Activated T-cell treated with anti-CD3 and anti-CD28 coated beads, Interleukin-2, amount 50 U/mL, for 1 hour (primary cell): ENCODE measurements at places on chromosomes 13 and 19.

DNA sequence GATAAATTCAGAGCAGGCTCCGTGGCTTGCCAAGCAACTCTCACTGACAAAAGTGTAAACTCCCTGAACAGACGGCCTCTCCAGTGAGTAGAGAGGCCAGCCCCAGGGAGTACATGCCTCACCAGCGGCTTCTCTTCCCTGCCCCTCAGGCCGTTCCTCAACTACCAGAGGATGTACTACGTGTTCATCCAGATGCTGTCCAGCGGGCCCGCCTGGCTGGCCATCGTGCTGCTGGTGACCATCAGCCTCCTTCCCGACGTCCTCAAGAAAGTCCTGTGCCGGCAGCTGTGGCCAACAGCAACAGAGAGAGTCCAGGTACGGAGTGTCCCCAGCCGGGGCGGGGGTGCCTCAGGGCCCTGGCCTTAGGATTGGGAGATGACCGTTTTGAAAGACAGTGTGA is 93.4 kb upstream of the MCF2L start:
- peak; percentile 18 for DNase-seq

- no peak for DNase-seq
These were observed 130.7 kb downstream of the STK24 start for GRCh38 chr13:98446234-98446621.

- DNase-seq, result no peak
These were observed 309.6 kb upstream of the TMTC4 start for GRCh38 chr13:100984085-100984705.

DNA sequence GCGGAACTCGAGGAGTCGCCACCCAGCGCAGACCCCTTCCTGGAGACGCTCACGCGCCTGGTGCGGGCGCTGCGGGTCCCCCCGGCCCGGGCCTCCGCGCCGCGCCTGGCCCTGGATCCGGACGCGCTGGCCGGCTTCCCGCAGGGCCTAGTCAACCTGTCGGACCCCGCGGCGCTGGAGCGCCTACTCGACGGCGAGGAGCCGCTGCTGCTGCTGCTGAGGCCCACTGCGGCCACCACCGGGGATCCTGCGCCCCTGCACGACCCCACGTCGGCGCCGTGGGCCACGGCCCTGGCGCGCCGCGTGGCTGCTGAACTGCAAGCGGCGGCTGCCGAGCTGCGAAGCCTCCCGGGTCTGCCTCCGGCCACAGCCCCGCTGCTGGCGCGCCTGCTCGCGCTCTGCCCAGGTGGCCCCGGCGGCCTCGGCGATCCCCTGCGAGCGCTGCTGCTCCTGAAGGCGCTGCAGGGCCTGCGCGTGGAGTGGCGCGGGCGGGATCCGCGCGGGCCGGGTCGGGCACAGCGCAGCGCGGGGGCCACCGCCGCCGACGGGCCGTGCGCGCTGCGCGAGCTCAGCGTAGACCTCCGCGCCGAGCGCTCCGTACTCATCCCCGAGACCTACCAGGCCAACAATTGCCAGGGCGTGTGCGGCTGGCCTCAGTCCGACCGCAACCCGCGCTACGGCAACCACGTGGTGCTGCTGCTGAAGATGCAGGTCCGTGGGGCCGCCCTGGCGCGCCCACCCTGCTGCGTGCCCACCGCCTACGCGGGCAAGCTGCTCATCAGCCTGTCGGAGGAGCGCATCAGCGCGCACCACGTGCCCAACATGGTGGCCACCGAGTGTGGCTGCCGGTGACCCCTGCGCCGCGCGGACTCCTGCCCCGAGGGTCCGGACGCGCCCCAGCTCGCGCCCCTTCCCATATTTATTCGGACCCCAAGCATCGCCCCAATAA is 2.3 kb downstream of the AMH start:
- peak; percentile 51 for DNase-seq

DNA sequence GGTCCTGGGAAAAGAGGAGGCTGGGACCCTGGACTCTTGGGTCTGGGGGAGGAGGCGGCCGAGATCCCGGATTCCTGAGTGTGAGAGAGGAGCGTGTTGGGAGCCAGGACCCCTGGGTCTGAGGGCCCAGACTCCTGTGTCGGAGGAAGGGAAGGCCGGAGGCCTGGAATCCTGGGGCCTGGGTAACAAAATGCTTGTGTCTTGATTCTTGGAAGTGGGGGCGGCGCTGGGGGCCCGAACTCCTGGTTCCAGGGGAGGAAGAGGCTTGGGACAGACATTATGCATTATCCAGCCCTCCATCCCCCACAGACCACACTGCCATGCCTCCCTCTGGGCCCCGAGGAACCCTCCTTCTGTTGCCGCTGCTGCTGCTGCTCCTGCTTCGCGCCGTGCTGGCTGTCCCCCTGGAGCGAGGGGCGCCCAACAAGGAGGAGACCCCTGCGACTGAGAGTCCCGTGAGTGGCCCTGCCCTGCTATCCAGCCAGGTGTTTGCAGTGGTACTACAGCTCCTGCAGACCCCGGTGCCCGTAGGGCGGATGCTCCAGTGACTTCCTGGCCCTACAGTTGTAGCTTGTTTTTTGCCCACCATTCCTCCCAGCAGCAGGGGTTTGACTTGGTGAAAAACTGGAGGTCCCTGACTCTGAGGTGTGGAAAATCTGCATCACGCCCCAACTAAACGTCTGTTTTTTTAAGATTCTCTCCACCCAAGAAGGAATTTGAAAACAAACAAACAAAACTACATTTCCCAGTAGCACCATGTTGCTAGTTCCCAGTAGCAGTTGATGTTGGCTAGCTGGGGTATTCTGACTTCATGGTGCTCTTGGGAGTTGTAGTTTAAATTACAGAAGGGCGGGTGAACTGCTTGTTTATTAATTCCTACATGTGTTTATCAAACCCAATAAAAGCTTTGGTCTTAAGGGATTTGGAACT is 630 bp downstream of the NUCB1 start:
- DNase-seq, result peak; percentile 44

- no peak for DNase-seq
These were observed 44.5 kb downstream of the ACTN4 start for GRCh38 chr19:38691938-38692457.

DNA sequence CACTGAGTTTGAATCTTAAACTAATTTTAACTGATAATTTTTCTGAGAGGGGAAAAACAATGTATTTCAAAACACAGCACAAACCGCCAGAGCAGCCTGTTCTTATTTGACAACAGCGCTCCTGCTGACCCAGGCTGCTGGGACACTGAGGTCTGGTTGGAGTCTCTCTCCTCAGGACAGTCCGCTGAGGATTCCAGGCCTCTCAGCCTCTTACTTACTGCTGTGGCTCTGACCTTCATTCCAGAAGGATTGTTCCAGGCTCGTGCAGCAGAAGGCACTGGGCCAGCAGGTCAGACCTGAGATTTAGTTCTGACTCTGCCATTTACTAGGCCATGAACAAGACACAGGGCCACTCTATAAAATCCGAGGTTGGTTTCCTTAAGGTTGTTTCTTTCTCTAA is 393.6 kb downstream of the TDRD3 start:
- no peak for DNase-seq

- DNase-seq, result no peak
These were observed 128.7 kb downstream of the UQCRFS1 start for GRCh38 chr19:29084266-29084665.

DNA sequence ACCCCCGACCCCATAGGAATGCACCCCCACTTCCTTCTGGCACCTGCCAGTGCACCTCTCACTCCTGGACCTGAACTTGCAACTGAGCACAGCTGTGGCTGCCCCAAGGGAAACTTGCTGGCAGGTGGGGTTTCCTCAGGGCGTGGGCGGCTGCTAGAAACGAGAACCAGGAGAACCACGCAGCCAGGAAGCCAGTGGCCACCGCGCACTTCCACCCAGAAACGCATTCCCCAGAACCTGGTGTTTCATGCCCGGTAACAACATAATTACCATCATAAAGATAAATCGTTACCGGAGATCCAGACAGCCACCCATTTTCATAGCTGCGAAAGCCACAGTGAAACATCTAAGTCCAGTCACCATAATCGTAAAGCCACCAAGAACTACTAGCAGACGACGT is 75.2 kb upstream of the C13orf46 start:
- DNase-seq, result peak; percentile 61

GRCh38 chr13:34352958-34353357 is 535.0 kb downstream of the RFC3 start:
- DNase-seq, result no peak

GRCh38 chr13:77919921-77920294 is 1.3 kb upstream of the EDNRB start:
- DNase-seq, result no peak

GRCh38 chr19:40413291-40413845 is at the start of gene PRX:
Gene PRX, minus strand, starts transcription at chr19:40413378. Its CDS starts 5,446 bp downstream, at chr19:40407932.
- DNase-seq, result no peak

DNA sequence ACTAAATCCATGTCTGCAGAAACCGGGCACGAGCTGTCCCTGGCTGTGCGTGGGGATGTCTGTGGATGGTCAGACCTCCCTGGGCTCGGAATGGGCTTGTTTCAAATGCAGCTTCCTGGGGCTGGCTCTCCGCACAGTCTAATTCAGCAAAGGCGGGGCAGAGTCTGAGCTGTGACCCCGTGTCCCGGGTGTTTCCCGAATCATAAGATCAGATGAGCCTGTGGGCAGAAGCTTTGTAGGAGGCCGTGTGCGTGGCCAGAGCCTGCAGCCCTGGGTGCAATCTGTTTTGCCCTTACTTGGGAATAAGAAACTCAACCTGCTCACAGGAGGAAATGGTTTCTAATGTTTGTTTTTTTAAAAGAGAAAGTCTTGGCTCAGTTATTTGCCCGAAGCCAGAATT is 13.9 kb upstream of the GNA11 start:
- DNase-seq, result no peak

- no peak for DNase-seq
These were observed 1325.0 kb downstream of the UQCRFS1 start for GRCh38 chr19:27887946-27888345.

DNA sequence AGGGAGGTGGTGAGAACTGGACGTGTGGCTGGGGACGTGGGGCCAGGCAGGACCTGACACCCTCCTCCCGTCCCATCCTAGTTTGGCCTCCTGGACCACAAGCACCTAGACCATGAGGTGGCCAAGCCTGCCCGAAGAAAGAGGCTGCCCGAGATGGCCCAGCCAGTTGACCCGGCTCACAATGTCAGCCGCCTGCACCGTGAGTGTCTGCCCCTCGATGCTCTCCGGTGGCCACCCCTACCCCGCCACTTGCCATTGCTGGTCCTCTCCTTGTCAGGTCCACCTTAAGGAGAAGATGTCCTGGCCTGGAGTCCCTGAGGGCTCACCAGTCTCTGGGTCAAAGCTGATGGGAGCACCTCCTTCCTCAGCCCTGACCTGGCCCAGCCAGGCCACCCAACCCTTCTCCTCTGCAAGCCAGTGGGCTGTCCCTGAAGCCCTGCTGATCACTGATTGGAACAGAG is 2.2 kb downstream of the ANGPTL4 start:
- DNase-seq, result no peak

DNA sequence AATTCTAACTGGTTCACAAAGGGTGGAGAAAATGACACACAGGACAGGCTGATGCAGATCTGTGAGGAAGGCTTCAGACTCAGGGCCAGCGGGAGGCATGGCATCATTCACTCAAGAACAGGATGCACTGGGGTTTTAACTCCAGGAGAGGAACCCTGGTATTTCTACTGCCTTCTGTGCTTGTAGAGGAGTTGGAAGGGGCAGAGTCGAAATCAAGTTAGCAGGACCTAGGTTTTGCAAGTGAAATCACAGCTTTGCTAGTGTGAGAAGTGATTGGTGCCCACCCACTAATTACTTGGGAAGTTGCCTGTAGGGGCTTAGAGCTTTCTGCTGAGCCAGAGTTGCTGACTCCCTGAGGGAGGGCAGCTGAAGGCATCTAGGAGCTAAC is 92.7 kb downstream of the AKAP11 start:
- no peak for DNase-seq

GRCh38 chr13:24618011-24618955 is 61.9 kb upstream of the ATP12A start:
- peak; percentile 54 for DNase-seq

- no peak for DNase-seq
These were observed 27.2 kb upstream of the CALM3 start for GRCh38 chr19:46573679-46574498.

- DNase-seq, result no peak
These were observed 19.5 kb downstream of the PRKD2 start for GRCh38 chr19:46697204-46697960.

DNA sequence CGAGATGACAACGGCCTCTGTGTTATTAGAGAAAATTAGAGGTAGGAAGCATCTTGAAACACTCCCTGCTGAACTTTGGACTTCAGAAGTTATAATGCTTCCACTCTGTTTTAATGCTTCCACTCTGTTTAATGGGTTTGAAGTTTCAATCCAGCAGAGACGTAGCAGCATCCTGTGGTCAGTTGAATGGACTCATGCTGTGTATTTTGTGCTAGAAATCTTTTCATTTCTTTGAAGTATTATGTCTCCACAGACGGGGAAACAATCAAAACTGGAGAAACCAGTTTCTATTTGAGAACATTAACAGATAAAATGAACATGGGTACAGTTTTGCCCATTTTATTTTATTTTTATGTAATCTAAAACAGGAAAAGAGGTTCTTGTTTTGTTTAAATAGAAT is 1736.2 kb downstream of the SLITRK5 start:
- no peak for DNase-seq

DNA sequence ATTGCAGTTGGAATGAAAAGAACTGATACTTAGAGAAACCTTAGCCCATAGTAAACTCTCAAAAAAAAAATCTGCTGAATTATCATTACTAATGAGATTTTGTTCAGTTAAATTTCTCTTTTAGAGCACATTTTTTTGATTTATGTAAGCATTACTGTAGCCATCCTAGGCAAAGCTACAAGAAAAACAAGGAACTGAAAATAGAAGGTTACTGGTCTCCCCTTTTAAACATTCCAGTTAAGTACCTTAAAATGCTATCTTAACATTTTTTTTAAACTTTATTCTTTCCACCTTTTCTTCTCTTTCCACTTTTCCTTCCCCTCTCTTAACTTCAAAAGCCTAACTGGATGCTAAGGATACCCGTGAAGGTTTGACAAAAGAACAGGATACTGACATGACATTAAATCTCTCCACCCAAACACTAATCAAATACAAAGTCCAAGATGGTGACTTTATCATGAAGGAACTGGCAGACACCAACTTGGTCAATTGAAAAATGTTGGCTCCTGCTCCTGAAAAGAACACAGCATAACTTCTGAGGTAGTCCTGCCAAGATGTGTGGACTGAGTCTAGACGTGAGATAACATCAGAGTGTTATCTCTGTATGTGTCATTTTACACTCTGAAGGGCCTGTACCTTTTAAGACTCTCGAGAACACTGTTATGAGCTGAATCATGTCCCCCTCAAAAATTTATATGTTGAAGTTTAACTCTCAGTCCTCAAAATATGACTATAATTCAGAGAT is 29.5 kb upstream of the SACS start:
- no peak for DNase-seq

DNA sequence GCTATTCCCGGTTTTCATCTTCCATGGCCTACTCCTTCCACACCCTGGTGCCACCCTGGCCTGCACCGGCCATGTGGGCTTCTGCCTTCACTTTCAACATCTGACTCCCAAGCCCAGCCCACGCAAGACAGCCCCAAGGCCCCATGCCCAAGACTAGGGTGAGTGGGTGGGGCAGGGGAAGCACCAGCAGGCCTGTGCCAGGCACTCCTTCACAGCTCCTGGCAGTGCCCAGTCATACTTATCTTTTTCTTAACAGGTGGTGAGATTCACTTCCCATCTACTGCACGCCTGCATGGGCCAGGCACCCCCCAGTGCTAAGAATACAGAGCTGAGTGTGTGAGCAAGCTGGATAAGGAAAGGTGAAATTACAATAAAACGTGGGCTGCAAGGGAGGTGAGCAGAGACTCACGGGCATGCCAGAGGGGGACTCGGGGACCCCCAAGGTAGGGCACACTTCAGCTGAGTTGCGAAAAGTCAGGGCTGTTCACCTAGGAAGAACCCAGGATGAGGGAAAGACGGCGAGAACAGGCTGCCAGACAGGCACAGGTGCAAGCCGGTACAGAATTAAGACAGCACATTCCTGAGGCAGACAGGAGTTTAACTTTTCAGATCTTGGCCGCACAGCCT is 55.7 kb downstream of the COL4A1 start:
- no peak for DNase-seq
